NCI-H460 (cell line): ENCODE measurements at places on chromosomes 2 and 18.

- DNase-seq: no peak
Measured at GRCh38 chr2:15732341-15733077, 140.8 kb downstream of the DDX1 start.

DNA sequence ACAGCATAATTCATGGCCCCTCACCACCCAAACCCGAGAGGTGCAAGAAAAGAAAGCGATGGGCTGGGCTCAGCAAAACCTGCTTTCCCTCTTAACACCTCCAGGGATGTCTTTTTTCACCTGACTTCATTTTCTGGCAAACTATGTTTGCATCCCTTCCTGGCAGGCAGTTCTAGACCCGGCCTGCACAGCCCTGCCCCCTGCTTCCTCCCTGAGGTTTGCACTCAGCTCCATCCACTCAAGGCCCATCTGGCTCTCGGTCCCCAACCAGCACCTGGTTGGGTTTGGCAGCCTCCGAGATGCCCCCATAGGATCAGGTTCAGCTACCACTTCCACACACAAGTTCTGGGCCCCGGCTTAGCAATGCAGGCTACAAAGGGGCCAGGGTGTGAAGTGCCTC, 185.7 kb downstream of the SMAD7 start:
- DNase-seq: no peak

- no peak for DNase-seq
Measured at GRCh38 chr2:128396946-128397345, 78.3 kb upstream of the HS6ST1 start.

- peak; percentile 44 for DNase-seq
Measured at GRCh38 chr2:193963472-193964119, 1693.4 kb upstream of the SLC39A10 start.

- no peak for DNase-seq
Measured at GRCh38 chr18:67954594-67954993, 438.1 kb upstream of the DSEL start.
